ENCODE measurements at places on chromosomes 16 and 17.

DNA sequence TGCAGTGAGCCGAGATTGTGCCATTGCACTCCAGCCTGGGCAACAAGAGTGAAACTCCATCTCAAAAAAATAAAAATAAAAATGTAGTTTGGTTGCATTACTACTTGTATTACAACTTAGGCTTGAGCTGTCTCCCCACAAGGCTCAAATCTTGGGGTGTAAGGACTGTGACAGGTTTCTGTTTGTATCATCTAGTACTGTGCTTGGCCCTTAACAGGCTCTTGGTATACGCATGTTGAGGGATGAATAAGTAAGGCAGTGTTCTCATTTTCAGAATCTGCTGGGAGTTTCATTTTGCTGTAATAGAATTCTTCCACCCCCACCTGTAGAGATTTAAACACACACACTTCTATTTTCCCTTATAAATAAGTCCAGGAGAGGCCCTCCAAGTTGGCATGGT, 289.4 kb upstream of the EEF2KMT start:
- no peak for DNase-seq

GRCh38 chr16:68889508-68890150, 46.3 kb downstream of the TANGO6 start:
- no peak for DNase-seq

- DNase-seq: no peak
Observed at GRCh38 chr16:56824804-56825203, 40.2 kb upstream of the SLC12A3 start.

DNA sequence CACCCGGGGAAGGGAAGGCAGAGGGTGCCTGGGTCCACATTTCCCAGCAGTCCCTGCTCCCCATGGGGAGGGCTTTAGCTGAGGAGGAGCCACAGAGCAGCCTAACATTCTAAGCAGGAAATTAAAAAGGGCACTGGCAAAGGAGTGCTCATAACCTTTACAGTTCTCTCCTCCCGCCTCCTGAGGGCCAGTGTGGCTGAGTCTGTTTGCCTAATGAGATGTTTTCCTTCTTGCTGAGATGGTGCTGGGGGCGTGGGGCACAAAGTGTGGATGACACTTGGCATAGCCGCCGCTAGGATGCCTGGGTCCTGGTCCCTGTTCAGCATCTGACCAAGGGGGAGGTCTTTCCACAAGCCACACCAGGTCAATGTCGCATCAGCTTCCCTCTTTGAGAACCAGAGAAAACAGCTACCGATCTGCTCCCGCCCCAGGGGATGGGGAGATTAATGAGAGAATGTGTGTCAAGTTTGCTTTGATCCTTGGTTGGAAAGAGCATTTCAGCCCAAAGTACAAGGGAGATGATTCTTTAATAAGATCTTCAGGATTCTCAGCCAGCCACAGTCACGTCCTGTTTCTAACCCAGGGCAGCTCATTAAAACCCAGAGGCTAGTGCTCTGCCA, 5.8 kb downstream of the KIF18B start:
- DNase-seq: no peak

DNA sequence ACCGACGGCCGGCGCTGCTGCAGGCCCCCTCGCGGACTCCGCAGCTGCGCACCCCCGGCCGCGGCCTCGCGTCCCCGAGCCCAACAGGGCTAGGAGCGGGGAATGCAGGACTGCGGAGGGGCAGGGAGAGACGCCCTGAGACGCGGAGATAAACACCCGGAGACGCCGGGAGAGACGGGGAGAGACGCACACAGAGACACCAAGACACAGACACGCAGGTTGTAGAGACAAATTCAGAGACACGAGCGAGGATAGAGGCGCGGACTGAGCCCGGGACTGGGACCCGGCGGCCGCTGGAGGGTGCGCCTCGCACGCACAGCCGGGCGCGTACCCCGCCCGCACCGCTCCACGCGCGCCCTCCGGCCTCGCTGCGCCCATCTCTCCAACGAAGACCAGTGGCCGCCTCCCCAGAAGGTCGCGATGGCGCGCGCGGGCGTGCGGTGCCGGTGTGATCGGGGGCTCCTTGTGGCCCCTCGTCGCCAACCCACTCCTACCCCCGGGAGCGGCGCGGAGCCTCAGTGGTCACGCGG, 902 bp downstream of the STAC2 start:
- DNase-seq: peak; percentile 52

DNA sequence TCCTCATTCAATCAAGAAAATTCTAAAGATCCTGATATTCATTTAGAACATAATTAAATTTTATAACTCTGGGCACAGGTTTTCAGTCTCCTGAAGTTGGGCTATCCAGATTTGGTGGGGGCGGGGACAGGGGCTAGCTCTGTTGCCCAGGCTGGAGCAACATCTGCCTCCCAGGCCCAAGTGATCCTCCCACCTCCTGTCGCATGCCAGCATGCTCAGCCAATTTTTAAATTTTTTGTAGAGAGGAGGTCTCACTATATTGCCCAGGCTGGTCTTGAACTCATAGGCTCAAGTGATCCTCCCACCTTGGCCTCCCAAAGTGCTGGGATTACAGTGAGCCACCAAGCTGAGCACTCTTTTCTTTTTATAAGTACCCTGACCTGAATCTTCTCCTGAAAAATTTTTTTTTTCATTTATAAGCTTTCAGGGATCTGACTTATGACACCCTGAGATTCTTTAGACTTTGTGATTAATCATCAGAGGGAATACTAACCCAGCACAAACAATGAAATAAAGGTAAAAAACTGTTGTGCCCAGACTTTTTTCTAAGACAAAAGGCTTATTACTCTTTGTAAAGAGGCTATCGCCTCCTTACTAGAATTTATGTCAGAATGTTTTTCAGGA, 62.6 kb downstream of the TUBD1 start:
- DNase-seq: no peak

DNA sequence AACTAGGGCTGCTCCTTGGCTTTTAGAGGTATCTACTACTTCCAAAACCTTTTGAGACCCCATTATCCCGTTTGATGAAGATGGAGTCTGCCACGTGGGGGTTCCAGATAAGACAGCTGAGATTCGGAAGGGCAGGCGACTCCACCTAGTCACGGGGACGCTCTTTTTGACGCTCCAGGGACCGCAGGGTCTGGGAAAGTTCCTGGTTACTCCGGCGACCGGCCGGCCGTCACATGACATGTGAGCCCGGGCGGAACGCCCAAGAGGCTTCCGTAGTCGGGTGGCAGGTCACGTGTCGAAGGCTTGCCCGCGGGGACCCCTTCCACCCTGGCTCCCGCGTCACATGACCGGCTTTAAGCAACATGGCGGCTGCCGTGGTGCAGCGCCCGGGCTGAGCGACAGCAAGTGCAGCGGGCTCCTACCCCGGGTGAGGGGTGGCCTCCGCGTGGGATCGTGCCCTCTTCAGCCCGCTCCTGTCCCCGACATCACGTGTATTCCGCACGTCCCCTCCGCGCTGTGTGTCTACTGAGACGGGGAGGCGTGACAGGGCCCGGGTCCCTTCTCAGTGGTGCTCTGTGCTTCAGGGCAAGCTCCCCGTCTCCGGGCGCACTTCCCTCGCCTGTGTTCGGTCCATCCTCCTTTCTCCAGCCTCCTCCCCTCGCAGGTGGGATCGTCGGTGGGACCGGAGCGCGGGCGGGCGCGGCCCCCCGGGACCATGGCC, at the start of gene SPNS1:
Gene SPNS1, plus strand, starts transcription at position 342 of the 721 bp plus-strand sequence. Its CDS starts 374 bp downstream, at position 716.
- peak; percentile 93 for DNase-seq

Measured in nephron progenitor cell (in vitro differentiated cells).